ENCODE measurements at places on chromosomes 6 and 20.

DNA sequence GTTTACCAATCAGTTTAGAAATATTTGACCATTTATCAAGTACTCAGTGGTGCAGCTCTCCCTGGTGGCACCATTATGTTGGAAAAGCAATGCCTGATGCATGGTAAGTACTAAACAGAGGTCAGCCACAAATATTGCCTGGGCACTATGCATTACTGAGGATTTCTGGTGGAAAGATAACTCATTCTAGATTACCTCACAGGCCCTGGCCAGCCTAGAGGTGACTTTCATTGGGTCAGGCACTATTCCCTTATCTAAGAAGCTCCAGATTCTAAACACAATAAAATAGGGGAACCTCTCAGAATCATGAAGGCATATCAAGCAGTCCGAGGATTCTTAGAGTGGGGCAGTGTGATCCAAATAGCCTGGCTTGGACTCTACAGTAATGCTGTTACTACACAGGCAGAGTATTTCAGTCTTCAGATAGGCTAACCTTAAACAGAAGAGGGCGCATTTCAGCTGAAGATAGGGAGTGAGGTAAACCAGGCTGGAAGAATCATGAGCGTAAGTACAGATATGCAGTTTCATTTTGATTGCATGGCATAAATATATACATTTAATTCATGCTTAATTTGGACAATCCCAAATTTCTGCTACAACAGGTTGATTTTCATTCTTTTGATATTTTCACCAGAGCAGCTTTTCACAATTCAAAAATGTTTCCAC lies 12.1 kb downstream of the LGSN start:
- peak; percentile 37 for DNase-seq

- DNase-seq, result no peak
These were observed 23.9 kb downstream of the NOL4L start for GRCh38 chr20:32560989-32561830.

DNA sequence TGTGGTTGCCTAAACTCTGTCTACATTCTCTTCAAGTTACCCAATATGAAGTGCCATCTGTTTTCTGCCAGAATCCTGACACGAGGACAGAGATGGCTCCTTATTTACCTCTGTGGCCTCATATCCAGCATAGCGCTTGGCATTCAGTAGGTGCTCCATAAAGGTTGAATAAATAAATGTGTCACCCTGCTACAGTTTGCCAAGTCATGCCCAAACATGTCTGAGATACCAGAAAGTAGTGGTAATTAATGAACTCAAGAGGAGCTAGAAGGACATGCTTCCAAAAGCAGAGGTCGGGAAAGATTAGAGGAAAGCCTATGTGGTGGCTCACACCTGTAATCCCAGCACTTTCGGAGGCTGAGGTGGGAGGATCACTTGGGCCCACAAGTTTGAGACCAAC lies 30.9 kb upstream of the E2F3 start:
- no peak for DNase-seq

- DNase-seq, result no peak
These were observed 365.7 kb upstream of the EPHA7 start for GRCh38 chr6:93784794-93785693.

DNA sequence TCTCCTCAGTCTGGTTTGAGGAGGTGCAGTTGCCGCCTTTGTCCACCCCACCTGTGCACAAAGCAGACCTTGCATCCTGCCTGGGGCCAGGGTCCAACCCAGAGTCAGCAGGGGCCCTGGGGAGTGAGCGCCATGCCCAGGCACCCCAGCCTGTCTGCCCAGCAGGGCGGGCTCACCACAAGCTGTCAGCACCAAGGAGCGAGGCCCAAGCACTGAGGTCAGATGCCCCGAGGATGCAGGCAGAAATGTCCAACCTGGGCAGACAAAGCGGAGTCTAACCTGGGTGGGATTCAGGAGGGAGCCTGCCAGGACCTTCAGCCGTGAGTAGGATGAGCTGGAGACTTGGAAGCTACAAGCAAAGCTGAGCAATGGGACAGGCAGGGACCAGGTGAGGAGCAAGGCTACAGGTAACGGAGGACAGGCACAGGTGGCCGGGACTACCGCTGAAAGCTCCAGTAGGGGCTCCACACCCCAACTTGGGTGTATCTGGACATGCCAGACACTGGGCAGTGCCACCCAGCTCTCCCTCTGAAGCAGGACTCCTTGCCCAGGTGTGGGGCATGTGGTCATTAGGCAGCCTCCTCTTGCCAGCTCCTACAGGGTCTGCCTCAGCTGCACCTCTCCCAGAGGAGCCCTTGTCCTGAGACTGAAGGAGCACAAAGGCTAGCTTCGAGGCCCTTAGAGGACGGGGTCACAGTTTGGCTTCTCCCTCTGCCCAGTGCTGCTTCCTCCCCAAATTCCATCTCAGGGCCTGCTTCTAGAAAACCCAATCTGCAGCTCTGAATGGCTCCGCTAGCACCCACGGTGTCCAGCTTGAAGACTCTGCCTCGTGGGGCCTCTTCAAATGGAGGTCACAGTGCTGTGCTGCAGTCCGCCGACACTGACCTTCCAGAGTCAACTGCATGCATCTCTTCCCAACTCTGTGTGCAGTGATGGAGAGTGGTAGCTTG lies 210.6 kb upstream of the CDYL start:
- no peak for DNase-seq

GRCh38 chr6:138692978-138693909 lies 80.3 kb upstream of the CCDC28A start:
- peak; percentile 62 for DNase-seq

DNA sequence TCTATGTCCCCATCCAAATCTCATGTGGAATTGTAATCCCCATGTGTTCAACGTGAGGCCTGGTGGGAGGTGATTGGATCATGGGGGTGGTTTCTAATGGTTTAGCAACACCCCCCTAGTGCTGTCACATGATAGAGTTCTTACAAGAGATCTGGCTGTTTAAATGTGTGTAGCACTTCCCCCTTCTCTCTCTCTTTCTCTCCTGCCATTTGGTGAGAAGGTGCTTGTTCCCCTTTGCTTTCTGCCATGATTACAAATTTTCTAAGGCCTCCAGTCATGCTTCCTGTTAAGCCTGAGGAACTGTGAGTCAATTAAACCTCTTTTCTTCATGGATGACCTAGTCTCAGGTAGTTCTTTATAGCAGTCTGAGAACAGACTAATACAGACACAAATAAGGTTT lies 165.4 kb downstream of the OGFRL1 start:
- DNase-seq, result peak; percentile 31

DNA sequence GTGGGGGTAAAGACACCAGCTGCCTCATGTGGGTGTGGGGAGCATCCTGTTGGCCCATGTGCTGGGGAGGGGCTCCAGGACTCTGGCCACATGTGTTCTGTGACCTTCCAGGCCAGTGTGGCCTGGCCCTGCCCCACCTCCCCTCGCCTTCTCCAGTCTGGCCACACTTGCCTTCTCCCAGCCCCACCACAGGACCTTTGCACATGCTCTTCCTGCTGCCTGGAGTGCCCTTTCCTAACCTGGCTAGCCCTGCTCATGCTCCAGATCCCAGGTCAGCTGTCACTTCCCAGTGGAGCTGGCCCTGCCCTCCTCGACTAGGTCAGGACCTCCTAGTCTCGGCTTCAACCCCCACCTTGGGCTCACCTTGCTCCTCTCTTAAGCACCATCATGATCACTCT lies 183.8 kb downstream of the CDH4 start:
- no peak for DNase-seq

DNA sequence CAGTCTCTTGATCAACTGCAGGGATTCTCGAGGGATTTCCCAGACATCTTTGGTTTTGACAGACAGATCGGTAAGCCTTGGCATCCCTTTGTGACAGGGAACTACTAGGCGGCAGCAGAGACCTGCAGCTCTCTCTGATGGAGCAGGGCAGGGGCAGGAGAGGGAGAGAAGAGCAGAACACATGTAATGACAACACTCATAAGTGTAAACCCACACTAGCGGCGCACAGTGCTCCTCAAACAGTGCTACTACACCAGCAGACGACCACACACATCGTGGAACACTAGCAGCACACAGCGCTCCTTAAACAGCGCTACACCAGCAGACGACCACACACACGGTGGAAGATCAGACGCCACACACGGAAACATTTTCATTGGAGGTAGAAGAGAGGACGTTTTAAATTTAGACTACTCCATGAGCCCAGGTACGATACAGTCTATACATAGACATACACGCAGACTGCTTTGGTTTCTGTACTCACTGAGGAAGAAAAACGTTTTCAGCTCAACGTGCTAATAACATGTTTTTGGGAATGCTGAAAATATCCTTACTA lies 94.5 kb upstream of the TRAF3IP2 start:
- no peak for DNase-seq

- DNase-seq, result no peak
These were observed 4.2 kb downstream of the TPD52L1 start for GRCh38 chr6:125157725-125158124.

GRCh38 chr6:33772902-33773472 lies 15.9 kb downstream of the LEMD2 start:
- DNase-seq, result no peak

DNA sequence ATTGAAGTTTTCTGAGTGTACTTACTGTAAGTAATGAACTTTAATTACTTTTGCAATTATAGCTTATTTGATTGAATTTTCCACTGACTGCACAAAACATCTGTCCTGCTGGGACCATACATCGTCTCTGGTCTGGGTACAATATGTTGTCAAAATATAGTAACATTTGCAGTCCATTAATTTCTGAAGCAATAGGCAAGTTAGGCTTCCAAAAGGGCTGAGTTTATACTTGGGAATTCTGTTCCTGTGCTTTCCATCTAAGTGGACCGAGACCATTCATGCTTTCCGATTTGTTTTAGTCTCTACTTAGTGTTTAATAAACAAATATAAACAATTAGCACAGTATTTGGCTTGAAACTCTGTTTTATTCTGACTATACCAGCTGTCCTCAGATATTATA lies 139.3 kb downstream of the RFPL4B start:
- DNase-seq, result no peak

DNA sequence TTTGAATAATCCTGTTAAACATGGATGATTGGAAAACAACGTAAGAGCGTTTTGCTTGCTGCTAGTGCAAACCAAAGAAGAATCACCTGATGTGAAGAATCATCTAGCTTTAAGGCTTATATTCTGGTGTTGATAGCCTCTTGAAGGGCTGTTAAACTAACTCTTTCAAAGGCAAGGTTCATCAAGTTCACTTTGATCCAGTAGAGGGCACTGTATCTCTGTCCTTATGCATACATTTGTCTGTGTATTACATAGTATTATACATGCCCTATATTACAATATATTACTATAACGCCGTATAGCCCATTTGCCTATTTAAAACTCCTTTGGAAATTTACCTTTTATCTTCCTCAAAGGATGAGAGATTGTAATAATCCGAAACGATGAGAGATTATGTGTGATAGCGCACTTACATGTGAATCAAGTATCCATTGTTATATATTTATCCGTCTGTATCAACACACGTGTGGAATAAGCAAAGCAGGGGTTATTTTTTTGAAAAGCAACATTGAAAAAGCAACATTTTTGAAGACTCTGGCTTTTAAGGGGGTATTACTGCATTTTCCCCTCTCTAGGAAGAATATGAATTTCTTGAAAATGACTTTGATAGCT lies 50.8 kb upstream of the NRN1 start:
- peak; percentile 16 for DNase-seq

Data from HL-60 (cell line).